ENCODE measurements at places on chromosomes 3 and 15.

DNA sequence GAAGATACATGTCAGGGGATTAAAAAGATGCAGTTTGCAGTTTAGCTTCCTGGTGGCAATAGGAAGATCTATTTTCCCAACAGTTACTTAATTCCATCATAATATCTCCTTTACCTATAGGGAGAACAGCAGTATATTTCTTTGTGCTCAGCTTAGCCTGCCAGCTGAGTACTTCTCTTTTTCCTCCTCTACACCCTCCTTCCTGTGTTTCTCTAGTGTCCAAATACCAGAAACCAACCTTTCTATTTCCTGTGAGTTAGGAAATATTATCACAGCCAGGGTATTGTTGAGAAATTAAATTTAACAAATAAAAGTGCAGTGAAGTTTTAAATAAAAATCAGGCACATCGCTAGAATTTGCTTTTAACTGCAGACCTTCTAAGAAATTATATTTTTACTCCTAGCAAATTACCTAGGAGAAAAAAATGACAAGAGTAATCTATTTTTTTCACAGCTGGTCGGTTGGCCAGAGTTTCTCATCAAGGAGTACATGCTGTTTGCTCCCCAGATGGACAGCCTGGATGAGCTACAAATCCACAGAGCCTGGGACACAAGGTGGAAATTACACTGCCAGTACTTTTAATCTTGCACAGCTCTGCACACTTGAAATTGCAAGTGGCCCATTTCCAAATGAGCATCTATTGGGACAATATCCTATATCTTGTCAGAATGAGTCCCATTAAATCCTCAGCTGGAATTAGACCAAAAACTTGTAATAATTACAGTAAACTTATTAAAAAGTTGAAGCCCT, 185.2 kb upstream of the CFAP20DC start:
- DNase-seq = no peak

GRCh38 chr3:125214738-125215137, 2.2 kb upstream of the SLC12A8 start:
- no peak for DNase-seq

GRCh38 chr3:49004352-49005302, 2.6 kb upstream of the WDR6 start:
- no peak for DNase-seq

DNA sequence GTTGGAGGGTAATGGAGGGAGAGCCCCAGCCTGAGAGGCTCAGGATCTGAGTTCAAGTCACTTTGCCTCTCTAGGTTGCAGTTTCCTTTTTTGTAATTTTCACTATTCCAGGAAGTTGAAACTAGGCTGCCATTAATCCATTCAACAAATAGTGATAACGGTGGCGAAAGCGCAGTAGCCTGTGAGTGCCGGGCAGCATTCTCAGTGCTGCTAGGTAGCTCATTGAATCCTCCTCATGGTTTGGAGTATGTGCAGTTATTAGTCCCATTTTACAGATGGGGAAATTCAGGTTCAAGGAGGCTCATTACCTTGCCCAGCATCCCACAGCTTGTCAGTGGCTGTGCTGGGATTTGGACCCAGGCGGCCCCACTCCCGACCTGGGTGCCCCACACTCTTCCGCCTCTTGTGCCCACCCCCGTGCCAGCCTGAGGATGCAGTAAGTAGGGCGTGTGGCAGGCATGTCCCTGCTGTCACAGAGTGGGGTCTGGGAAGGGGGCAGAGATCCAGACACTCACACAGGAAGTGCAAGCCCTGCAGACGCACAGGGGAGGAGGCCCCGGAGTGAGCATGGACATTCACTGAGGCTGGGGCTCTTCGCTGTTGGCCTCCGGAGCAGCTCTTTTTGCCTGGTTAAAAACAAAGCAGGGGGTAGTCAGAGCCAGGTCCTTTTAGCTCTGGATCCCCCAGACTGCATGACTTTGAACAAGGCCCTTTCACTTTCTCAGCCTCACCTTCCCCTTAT, 58.8 kb downstream of the SLC6A6 start:
- no peak for DNase-seq

GRCh38 chr3:104856741-104857140, 510.0 kb upstream of the ALCAM start:
- no peak for DNase-seq

Data from ACHN (cell line).